Activated T-cell treated with anti-CD3 and anti-CD28 coated beads, Interleukin-2, amount 50 U/mL, for 4 hours (primary cell): ENCODE measurements at places on chromosomes 5 and 9.

GRCh38 chr9:119773823-119774222 is 404.6 kb upstream of the BRINP1 start:
- DNase-seq = no peak

GRCh38 chr5:176157656-176158055 is 80.6 kb upstream of the SIMC1 start:
- no peak for DNase-seq

- no peak for DNase-seq
These were observed 267.2 kb downstream of the RAB3C start for GRCh38 chr5:58849921-58850667.

- no peak for DNase-seq
These were observed 95.9 kb upstream of the COL5A1 start for GRCh38 chr9:134545543-134546245.

DNA sequence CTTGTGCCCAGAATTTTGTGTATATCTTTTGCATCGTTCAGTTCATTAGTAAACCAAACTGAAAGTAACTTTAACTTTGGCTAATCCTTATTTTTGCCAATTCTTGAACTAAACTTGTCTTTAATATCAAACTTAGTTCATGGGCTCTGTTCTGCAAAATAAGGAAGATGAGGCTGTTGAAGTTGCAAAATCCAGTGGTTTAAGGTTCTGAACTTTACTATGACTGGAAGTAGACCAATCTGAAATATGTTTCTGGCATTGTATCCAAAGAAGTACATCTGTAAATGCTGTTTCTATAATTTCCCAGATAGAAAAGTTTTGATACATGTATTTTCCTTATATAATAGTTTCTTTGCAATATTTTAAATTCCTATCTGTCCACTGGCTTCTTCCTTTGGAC is 238.1 kb downstream of the CETN3 start:
- no peak for DNase-seq

- no peak for DNase-seq
These were observed 55.6 kb downstream of the EHMT1 start for GRCh38 chr9:137674307-137674975.

GRCh38 chr5:1367149-1367548 is 22.2 kb upstream of the CLPTM1L start:
- DNase-seq = no peak

DNA sequence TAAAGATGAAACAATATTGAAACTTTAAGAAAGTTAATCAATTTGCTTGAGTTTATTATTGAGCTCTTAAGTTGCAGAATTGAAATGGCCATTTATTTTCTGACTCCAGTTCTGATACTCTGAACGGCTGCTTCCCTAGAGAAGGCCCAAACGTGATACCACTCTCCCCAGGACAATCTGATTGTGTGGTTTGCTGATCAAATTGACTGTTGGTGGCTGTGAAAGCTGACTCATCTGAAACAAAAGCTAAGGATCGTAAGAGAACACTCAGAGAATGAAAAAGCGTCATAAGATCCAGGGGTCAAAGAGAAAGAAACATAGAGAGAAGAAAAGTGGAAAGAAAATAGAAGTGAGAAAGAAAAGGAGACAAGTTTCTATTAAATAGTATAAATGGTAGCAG is 147.2 kb downstream of the IZUMO3 start:
- DNase-seq = no peak

- DNase-seq = no peak
These were observed 45.2 kb downstream of the RNF180 start for GRCh38 chr5:64210866-64211265.

GRCh38 chr5:137481596-137481995 is 17.5 kb downstream of the SPOCK1 start:
- no peak for DNase-seq
